ENCODE measurements at places on chromosomes 5 and 9.

- DNase-seq, result no peak
These were observed 134.3 kb upstream of the BOD1 start for GRCh38 chr5:173750538-173751265.

DNA sequence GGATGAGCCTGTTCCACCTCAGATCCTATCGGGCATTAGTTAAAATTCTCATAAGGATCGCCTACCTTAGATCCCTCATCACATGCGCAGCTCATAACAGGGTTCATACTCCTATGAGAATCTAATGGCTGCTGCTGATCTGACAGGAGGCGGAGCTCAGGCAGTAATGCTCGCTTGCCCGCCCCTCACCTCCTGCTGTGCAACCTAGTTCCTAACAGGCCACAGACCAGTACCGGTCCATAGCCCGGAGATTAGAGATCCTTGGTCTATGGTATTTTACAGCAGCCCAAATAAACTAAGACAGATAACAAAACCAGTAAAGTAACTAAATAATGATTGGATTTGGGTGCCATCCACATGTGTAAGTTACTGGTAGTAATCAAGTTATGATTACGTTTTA, 17.5 kb downstream of the GOLPH3 start:
- DNase-seq, result no peak

DNA sequence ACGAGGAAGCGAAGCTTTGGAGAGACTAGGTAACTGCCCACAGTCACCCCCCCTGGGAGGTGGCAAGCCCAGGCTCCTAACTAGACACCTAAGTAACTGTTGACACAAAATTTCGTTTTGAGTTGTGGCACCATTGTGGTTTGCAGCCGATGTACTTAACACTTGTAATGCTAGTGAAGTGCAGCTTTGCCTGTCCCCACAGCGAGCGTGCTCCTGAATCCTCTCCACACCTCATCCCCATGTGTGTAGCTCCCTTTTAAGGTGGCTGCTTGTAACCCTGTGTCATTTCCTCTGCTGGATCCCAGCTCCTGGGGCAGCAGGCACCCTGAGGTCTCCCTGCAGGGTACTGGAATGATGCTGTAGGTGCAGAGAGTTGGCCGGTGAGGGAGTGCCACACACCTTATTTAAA, 114.9 kb downstream of the TRIO start:
- no peak for DNase-seq

- DNase-seq, result no peak
These were observed 41.9 kb upstream of the PLPP1 start for GRCh38 chr5:55576661-55577060.

DNA sequence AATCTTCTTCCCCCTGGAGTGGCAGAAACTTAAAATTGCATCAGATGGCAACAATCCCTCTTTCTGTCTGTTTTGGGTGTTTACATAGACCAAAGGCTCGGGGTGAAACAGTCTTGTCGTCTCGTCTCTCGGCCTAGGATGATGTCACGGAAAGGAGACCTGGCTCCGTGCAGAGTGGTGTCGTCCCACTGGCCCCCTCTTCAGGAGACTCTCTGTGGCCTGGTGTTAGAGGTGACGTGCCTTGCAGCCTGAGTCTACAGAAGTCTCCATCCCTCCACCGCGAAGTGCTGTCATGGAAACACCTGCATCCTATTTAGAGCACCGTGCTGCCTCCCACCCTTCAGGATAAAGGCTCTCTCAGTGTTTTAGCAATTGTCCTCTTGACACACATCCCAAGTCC, 409.7 kb downstream of the IRX1 start:
- no peak for DNase-seq

DNA sequence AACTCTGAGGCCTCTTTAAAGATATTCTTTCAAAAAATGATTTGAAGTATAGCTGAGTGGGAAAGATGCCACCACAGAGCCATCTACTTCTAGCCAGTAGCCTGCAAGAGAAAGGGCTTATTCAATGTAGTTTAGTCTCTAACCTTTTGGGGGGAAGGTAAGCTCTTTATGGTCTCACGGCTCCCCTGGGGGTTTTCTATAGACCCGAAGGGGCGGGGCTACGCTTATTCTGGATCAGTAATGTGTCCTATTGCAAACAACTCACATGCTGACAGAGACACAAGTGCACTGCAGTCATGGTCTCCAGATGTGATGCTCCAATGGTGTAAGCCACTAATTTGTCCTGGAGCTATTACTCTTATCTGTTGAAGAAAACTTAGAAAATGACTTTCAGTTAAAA, 53.4 kb upstream of the RPS23 start:
- DNase-seq, result no peak

DNA sequence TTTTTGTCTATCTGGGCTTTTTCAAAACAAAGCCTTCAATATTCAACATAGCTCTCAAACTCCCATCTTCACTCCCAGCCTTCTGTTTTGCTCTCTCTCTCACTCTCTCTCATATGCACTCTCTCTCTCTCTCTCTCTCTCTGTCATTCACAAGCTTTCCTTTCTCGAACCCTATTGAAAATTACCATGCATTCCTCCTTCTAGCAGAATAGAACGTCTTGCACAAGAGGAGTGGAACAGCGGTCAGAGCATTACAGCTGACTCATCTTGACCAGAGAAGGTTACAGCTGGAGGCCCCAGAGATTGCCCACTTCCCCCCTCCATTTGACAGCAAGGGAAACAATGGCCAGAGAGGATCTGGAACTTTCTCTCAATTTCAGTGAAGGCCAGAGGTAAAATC, 51.0 kb upstream of the LIFR start:
- no peak for DNase-seq

GRCh38 chr5:32339878-32340277, 27.1 kb upstream of the MTMR12 start:
- DNase-seq, result no peak

DNA sequence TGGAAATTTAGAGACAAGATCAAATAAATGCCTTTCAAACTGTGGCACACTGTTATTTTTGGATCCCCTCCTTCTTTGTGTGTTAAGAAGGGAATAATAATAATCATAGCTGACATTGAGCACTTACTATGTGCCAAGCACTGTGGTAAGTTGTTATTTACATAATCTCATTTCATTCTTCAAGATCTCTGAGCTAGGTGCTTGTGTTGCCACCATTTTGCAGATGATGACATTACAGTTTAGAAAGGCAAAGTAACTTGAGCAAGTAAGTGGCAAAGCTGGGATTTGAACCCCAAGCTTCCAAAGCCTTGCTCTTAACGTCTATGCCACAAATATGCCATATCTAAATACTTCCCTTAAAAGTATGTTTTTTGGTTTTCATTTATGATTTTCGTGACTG, 121.8 kb upstream of the TMEM161B start:
- DNase-seq, result no peak
